ENCODE measurements at places on chromosomes 7 and 10.

DNA sequence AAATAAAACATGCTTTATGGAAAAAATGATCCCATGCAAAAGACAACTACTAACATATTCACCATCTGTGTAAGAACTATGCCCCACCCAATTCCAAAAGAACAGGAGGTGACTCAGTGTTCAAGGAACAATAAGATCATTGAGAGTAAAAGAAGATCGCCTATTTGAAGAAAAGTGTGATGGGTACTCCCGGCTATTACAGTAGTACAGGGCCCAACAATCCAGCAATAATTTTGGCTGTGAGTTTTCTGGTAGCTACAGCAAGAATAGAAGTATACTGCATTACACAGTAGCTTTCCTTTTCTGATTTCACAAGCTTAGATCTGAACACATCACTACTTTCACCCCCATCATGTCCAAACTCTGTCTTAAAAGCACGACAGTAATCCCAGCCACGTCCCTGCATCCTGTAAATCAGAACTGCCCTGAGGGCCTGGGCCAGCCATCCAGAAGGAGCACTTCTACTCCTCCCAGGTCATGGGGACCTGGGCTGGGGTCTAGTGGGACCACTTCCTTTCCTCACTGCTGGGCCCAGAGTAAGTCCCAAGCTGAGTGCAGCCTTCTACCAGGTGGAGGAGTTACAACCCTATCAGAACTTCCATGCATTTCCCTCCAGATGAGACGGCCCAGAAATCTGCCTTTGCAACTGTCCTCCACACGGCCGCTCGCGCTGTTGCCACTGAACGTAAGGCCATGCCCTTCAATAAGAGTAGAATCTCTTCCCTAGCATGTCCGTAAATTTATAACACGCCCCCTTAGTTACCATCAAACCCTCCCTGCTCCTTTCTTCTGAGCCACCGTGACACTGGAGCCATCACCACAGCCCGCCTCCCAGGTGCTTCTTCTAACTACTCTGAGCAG is 7.9 kb downstream of the ESYT2 start:
- peak; percentile 62 for ATAC-seq

DNA sequence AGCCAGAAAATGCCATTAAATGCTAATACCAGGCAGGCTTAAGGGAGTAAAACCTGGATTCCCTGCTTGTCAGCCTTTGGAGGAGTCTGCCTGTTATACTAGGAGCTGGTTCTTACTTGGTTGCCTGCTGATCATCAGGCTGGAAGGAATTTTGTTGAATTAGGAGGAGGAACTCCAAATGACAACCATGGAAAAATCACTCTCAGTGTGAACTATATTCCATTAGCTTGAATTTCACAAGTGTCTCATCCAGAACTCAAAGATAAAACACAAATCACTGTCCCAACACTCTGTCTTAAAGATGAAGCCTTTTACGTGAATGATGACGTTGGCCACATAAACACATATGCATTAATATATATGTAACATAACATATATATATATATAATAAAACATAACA is 238.9 kb upstream of the PLXDC2 start:
- no peak for ATAC-seq

- no peak for ATAC-seq
Measured at GRCh38 chr10:52741851-52742250, 30.7 kb downstream of the MBL2 start.

GRCh38 chr10:12644380-12645144 is 295.2 kb downstream of the CAMK1D start:
- ATAC-seq = no peak

DNA sequence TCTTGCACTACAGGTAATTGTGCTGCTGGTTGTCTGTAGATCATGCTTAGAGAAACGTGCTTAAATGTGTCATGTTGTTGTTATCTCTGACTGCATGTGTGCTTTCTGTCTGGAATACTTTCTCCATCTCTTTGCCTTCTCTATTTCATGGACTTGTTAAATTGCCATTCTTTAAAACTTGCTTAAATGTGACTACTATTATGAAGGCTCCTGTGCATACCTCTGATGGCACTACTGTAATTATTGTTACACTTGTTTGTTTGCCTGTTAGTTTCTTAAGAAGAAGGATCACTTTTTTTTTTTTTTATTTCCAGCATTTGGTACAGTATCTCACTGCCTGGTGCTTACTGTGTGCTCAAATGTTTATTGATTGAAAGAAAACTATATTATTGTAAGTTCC is 41.6 kb downstream of the KMT2E start:
- ATAC-seq = no peak

GRCh38 chr7:1027242-1028043 is 16.9 kb upstream of the GPR146 start:
- ATAC-seq = no peak

DNA sequence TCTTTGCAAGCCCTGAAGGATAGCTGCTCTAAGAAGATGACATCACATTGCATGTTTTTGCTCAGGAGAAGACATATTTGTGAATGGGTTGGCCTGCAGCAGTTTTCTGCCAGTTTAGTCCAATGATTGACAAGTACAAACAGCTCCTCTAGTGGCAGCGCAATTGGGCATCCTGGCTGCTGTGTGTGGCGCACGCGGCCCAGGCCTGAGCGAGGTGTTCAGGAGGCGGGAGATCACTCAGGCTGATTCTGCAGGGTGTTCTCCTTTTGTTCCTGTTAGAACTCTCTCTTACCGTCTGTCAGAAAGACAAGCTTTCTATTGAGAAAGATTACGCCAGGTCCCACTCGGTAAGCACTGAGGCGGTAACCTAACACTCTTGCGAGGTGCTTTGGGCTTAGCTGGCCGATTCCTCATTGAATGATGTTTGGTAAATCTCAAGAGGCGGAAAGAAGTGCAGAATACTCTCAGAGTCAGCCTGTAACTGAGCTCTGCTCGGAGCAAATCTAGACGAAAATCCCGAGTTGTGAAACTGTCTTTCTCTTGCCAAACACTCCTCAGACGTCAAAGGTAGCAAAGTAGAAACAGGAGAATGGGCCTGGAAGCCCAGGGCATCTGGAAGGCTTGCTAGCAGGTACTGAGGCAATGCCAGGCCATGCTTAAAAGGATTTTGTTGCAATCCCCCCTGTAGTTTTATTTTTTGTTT is 219.2 kb upstream of the BMPER start:
- no peak for ATAC-seq

- ATAC-seq = peak; percentile 75
Measured at GRCh38 chr7:150937848-150938561, 40.1 kb downstream of the KCNH2 start.

- ATAC-seq = no peak
Measured at GRCh38 chr10:30459283-30459682, 25.3 kb downstream of the MAP3K8 start.

- ATAC-seq = peak; percentile 77
Measured at GRCh38 chr7:23594879-23595604, 2.1 kb upstream of the CCDC126 start.

All from esophagus mucosa (tissue), 1 donor.